ENCODE measurements at places on chromosomes 11 and 22. TPM values are rescaled to one million over a fixed set of nuclear protein-coding genes. Genes with fewer than 3 reads are reported as not detected.
A peak's percentile ranks its signal among the peaks of the same experiment; 100 is the strongest.

- no peak for DNase-seq
Observed at GRCh38 chr22:45785458-45785857, 113.8 kb downstream of the ATXN10 start.

DNA sequence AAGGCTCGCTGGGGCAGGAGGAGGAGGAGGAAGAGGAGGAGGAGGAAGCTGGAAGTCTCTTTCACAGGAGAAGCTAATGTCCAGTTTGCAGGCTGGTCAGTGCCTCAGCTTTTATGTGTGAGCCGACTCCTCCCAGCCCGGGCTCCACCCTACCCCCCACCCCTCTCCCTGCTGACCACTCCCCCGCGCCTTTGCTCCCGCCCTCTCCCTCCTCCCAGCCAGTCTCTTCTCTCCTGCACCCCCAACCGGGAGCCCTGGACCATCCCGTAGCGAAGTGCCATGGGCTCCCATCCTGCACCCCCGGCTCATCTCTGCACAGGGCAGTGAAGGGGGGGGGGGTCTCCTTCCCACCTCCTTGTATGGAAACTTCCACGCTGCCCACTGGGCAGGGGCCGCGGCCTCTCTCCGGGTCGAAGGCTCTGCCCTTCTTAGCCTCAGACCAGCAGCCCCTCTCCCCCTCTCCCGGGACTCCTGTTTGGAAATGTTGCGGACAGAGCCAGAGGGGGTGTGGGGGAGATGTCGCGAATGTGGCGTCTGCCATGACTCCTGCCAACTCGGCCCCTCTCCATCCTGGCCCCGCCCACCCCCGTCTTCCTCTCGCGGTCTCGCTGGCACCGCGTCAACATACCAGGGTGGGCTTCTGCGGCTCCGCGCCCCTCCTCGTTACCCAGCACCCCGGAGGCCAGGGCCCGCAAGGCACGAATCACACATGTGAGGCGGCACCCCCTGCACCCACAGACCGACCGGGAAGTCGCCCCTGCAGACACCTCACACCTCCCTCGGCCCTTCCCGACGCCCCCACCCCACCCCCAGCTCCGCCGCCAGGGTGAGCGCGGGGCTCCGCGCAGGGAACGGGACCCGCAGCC is 1.8 kb downstream of the IGF2 start:
- peak; percentile 34 for DNase-seq

- DNase-seq = no peak
Observed at GRCh38 chr11:46680815-46681214, 19.6 kb downstream of the ARHGAP1 start.

GRCh38 chr22:46007848-46008261 is 30.9 kb upstream of the WNT7B start:
- DNase-seq = no peak

- no peak for DNase-seq
Observed at GRCh38 chr22:17086788-17087497, 2.1 kb downstream of the IL17RA start.

GRCh38 chr22:19114984-19115552 is 7.1 kb downstream of the DGCR2 start:
- DNase-seq = peak; percentile 4

DNA sequence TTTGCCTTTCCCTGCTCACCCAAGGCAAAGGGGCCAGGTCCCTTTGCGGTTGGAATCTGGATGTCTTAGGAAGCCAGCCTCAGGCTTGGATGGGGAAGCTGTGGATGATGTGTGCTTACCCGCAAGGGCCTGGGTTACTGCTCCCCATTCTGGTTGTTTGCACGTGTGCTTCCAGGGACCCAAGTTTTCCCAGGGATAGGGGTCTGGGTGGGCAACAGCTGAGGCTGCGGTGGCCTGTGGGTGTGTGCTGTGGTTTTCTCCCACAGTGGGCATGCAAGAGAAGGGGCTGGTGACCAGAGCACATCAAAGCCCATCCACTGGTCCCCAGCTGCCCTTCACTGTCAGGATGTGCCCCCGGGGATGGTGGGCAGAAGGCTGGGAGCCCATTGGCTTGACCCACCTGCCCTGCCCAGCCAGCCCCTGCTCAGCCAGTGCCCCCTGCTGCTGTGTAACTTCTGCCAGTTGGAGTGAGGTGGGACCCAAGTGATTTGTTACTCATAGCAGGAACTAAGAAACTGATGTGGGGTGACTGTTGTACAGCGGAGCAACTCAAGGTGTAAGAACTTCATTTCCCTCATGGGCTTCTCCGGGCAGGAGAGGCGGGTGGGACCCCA is 3.3 kb downstream of the CAPN5 start:
- no peak for DNase-seq

- no peak for DNase-seq
Observed at GRCh38 chr11:118953265-118953664, 2.8 kb upstream of the UPK2 start.

DNA sequence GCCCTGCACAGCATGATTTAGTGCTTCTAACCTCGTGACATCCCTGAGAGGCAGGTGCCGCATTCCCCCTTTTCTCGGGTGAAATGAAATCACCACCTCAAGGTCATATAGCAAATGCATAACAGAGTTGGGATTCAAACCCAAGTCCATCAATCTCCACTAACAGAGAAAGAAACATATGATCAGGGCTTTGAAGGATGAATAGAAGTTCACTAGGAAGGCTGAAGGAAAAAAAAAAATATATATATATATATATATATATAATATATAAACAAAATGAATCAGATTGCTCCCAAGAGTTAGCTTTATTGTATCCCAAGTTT is 12.1 kb upstream of the ARHGEF17 start:
- DNase-seq = no peak

GRCh38 chr11:132734217-132734616 is 798.1 kb downstream of the OPCML start:
- no peak for DNase-seq

- DNase-seq = no peak
Observed at GRCh38 chr11:132456751-132457328, 1075.5 kb downstream of the OPCML start.

DNA sequence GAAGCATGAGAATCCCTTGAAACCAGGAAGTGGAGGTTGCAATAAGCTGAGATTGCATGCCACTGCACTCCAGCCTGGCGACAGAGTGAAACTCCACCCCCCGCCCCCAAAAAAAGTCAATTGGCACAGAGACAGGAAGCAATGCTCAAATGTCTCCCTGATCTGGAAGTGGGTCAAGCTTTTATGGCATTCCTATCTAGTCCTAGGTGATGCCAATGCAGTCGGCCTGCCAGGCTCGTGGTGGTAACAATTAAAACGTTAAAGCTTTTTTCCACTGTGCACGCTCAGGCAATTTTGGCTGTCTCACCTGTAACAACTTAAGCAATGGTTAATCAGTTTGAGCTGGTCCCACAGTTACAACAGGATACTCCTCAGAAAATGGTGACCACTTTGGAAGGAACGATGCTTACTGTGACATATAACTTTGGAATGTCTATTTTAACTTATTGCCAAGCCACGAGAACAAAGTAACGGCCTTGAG is 18.9 kb upstream of the PISD start:
- DNase-seq = no peak

GRCh38 chr11:110034806-110035205 is 58.4 kb upstream of the ZC3H12C start:
- no peak for DNase-seq

GRCh38 chr22:49368221-49368975 is 459.3 kb downstream of the BRD1 start:
- no peak for DNase-seq

DNA sequence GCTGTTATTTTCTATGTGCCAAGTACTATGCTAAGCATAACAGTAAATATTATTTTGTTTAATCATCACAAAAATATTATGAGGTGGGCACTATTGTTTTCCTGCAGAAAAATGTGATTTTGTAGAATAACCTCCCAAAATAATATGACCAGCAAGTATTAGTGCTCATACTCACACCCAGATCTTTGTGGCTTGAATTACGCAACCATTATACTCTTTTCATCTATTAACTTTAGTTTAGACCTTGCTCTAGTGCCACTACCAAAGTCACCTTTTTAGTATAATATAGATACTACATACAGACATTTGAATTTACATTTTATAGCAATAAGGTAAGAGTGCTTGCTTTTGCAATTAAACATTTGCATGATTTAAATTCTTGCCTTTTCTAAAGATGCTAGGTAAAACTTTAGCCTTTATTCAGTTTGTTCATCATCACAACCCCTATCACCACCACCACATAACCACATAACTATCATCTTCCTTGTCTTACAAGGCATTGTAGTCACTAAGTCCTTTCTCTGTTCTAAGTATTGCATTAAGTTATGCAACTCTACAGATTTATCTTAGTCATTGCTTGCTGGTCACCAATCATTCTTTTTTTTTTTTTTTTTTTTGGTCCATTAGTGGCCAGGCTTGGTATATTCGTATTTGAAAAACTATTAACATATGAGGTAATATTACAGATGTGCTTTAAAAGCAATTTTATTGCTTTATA is 68.4 kb downstream of the GAS2 start:
- no peak for DNase-seq

DNA sequence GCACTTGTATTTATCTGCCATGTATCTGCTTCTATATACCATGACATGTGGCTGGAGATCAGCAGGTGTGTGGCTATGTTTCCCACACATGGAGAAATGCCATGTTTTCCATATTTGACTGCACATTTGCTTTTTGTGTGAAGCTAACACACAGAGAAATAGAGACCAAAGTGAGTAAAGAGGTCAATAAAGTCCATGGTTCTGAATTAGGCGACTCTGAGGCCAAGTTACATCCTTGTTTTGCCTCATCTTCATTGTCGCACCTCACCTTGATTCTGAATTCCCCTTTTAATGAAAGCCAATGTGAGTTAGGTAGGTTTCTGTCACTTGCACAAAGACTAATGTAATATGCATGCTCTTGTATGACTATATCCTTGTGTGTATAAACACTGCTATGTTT is 194.1 kb downstream of the INSC start:
- DNase-seq = no peak

- DNase-seq = no peak
Observed at GRCh38 chr22:19932367-19933206, 9.0 kb upstream of the COMT start.

- no peak for DNase-seq
Observed at GRCh38 chr22:21457023-21457787, 10.0 kb upstream of the TMEM191C start.

- peak; percentile 56 for DNase-seq
Observed at GRCh38 chr22:41916745-41917358, 2.0 kb upstream of the SHISA8 start.

DNA sequence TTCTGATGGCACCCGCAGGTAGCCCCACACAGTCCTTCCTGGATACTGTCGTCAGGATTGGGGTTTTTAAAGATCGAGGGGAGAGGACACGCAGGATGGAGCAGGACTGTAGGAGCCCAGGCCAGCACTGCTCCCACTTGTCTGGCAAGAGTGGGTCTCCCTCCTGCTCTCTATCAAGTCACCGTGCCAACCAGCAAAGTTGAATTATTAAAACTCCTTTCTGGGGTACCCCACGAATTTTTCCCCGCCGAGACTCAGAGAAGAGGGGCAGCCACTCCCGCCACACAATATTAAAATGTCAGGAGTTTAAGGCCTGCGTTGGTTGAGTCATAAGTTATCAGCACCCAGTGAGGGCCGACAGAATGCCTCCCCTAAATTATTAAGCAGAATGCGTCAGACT is 10.1 kb downstream of the LMO1 start:
- no peak for DNase-seq

GRCh38 chr11:70192666-70193410 is 10.3 kb upstream of the FADD start:
- no peak for DNase-seq

DNA sequence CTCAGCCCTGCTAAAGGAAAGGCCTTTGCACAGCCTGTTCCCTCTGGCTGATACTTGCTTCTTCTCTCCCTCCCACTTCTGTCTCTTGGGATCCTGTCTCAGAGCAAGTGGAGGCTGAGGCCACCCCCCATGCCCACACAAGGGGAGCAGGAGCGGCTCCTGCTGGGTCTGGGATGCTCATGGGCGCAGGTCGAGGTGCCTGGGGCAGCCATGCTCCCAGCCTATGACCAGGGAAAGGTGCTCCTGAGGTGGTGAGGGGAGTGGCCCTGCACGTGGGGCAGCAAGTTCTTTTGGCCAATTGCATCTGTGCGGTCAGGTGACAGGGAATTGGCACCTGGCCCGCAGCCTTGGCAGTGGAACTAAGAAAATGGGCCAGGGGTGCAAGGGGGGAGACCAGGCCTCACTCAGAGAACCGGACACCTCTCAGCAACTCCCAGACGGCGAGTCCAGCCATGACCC is 1.5 kb downstream of the MAPK11 start:
- no peak for DNase-seq

DNA sequence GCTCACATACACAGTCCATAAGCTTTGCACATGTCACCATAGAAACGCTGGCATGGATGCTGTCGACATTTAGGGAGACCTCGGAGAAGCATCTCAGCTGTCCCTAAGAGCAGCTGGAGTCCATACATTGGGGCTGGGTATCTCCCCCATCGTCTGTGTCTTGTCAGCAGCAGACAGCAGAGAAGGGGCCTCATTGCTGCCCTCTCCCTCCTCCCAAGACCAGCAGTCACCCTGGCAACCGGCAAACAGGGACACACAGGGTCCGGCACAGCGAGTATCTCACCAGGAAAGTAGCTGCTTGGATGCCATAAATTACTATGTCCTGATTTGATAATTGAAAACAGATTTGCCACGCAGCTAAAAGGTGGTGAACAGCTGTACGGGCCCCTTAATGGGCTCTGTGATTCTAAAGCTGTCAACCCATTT is 84.4 kb downstream of the CD44 start:
- no peak for DNase-seq

The NUDT8 gene
- 8.4 TPM for polyA plus RNA-seq

The BTG4 gene
- not detected for polyA plus RNA-seq

The FAT3 gene
- polyA plus RNA-seq = not detected

The SPA17 gene
- 0.20 TPM for polyA plus RNA-seq

The MPPED1 gene
- 0.13 TPM for polyA plus RNA-seq

The OR4A16 gene
- polyA plus RNA-seq = not detected

The OR8B4 gene
- polyA plus RNA-seq = not detected

The INPP5J gene
- polyA plus RNA-seq = 0.07 TPM

The CDC42EP2 gene
- 0.69 TPM for polyA plus RNA-seq

The C22orf42 gene
- polyA plus RNA-seq = not detected

Data from B cell (primary cell).